NCI-H2081 treated with DMSO at 0.1 percent for 48 hours (cell line): ENCODE measurements at places on chromosomes 3 and 15.

GRCh38 chr3:135736740-135737139 is 228.8 kb upstream of the PPP2R3A start:
- no peak for DNase-seq

GRCh38 chr3:16253601-16254000 is 11.1 kb downstream of the DPH3 start:
- DNase-seq = no peak

GRCh38 chr3:72298201-72299152 is 513.5 kb upstream of the PROK2 start:
- no peak for DNase-seq

DNA sequence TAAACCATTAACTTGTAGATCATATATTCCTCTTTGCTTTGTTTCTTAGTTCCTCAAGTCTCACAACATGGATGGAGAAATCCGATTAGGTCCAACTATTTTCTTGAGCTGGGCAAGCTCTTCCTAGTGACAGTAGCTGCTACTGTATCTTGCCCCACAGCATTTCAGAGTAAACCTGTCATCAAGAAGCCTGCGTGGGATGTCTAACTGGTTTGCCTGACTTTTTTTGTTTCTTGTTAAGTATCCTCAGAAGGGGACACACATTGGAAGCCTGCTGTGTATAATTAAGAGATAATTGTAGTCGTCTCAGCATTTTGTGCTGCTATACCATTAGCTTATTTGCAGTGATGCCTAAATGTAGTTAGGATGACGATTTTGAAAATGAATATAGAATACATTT is 29.3 kb upstream of the STT3B start:
- DNase-seq = no peak

GRCh38 chr15:74619916-74620635 is 4.4 kb downstream of the CLK3 start:
- DNase-seq = no peak

- no peak for DNase-seq
Observed at GRCh38 chr3:186021673-186022362, 84.0 kb upstream of the TRA2B start.

DNA sequence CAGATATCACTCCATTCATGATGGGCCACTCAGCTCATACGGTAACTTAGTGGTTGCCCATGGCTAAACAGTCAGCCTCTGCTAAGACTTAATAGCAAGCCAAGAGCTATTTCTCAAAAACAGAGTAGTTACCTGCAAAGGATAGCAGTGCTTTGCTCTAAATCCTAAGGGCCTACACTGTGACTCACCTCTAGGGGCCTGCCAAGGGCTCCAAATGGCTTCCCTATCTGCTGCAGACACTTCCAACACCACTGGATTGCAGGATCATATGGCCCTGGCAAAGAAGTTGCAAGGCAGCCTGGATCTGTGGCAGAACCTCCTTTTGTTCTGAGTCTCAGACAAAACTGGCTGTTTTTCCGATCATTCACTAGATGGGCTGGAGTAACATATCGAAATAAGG is 17.8 kb downstream of the CGGBP1 start:
- DNase-seq = no peak

- no peak for DNase-seq
Observed at GRCh38 chr3:14884665-14885064, 62.7 kb upstream of the NR2C2 start.

- DNase-seq = no peak
Observed at GRCh38 chr3:98690876-98691275, 72.3 kb upstream of the ST3GAL6 start.

DNA sequence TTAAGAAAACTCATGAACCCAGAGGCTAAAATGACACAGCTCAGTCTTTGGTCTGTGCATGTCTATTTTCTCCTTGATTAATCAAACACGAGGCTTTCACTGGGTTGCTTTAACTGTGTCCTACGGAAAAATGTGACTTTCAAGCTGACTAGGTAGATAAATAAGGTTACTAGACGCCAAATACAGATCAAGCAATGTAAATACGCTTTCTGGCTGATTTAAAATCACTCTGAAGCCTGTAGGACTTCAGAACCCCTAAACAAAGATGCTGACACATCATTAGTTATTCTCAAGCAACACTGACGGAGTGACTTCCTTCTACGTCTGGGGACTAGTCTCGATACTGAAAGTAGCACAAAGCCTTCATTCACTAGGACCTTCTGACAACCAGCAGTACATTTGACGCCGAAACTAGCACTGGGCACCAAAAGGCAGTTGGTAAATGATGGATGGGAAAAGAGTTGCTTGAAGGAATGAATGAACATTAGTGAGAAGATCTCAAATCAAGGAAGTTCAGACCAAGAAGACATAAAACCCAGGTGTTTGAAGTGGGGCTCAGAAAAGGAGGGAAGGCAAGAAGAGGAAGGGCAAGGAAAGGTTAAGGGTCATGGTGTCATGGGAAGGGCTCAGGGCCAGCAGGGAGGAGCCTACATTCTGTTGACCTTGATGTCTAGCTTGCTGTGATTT is 67.1 kb upstream of the CDV3 start:
- DNase-seq = no peak

GRCh38 chr3:191356631-191357439 is 26.5 kb upstream of the UTS2B start:
- DNase-seq = no peak

DNA sequence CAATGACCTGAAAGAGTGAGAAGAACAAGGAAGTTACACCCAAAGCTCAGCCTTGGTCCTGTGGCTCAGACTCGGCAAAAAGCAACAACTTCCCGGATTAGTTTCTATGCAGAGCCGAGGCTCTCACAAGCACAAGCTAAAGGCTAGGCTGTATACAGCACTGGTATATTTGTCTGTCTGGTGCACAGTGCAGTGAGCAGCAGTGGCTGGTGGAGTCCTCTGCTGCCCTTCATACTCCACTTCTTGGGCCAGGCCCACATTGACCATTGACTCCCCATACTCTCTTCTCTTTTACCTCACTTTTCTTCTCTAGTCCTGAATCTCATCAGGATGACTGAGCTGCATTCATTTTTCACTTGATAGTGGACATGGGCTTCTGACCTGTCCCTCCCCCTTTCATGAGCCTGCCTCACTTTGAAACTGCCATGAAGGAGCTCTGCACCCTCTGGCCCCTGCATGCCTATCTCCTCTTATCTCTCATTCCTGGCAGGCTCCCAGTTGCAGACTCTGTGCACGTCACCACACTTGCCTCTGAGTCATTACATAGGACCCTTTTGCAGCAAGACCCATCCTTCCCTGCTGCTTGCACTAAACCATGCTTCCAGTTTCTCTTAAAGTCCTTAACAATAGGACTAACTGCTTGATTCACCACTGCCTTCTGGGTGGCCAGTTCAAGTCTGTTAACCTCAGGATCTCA is 379.3 kb downstream of the NTRK3 start:
- DNase-seq = no peak

DNA sequence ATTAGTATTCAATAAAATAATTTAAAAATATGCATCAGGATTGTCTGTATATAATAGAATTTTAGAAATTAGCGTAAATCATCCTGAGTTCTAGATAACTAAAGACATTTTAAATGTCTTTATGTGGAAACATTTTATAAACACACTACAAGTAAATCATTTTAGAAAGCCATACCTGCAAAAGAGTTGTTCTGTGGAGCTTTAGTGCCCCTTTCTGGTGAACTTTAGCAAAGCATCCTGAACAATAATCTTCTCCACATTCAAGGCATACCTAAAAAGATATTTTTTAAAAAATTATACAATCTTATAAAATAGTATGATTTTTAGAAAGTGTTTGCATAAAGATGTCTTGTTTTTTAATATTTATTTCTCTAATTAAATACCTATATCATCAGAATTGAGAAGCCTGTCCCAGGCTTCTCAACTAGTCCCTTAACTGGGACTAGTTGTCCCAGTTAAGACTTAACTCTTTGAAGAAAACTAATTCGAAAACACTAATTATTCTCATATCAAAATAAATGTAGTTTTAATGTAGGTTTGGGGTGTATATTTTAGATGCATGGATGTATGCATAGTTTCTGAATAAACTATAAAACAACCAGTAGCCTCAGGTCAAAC is 29.7 kb downstream of the ZBBX start:
- DNase-seq = no peak

DNA sequence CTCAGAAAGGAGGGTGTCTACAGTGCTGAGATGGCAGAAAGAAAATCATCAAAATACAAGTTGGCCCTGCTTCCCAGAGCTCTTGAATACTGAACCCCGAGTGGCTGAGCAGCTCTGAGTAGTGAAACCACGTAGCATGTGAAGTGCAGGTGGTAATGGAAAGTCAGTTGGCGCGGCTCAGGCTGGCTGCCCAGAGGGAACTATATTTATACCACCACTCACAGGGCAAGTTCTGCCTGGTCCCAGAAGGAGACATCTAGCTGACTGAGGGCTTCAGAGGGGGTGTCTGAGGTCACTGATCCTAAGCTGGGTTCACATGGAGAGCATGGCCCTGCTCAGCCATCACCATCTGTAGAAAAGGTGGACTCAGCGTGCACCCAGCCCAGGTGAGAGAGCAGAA is 129.6 kb upstream of the AGBL1 start:
- DNase-seq = no peak

GRCh38 chr3:66195347-66195783 is 25.4 kb upstream of the SLC25A26 start:
- DNase-seq = no peak
